ENCODE measurements at places on chromosomes 7 and 10.

- no peak for DNase-seq
Observed at GRCh38 chr10:44243851-44244510, 140.9 kb downstream of the CXCL12 start.

DNA sequence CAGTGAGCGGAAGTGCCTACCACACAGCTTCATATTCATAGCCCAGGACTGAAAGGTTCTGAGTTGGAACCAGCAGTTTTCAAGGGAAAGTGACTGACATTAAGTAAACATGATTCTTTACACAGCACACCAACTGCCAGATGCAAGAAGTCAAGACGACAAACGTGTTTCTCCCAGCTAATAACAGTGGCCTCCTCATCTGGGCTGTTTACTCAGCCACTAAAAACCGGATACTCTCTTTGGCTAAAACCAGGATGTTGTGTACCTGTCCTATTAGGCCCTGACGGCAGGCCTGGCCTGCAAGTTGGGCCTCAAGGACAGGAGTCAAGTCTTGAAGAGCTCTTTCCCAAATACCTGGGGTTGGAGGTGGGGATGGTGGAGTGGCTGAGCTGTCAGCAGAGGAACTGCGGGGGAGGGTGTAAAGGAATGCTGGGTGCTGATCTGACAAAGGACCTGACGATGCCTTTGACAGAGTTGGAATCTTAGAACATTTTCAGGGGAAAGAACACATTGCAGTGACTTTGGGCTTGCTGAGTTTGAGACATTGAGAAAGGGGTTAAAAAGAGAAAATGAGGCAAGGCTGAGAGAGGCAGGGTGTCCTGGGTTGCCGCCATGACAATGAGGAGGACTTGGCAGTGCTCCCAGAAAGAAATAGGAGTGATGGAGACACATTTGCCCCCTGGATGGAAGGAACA is 57.7 kb downstream of the STEAP1B start:
- no peak for DNase-seq

- DNase-seq = no peak
Observed at GRCh38 chr7:158400601-158401225, 186.9 kb downstream of the PTPRN2 start.

GRCh38 chr10:126839094-126839761 is 66.0 kb upstream of the DOCK1 start:
- DNase-seq = no peak

- no peak for DNase-seq
Observed at GRCh38 chr10:107152087-107152486, 12.4 kb downstream of the SORCS1 start.

GRCh38 chr7:1124816-1125602 is 35.0 kb downstream of the ZFAND2A start:
- DNase-seq = no peak

DNA sequence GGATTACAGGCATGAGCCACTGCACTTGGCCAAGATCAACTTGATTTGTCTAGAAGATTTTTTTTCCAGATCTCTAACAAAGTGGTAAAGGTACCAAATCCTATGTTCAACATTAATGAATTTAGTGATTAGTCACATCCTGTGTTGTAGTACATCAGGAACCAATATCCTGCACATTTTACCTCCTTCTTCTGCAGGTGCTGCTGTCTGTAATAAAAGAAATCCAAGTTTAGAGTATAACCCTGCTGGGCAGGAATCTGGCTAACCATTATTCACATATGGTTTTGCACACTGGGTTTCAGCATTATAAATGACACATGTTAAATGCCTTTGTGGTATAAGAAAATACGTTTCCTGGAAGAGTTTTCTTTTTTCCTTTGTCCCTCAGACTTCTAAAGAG is 10.8 kb downstream of the PARD3 start:
- DNase-seq = no peak

GRCh38 chr10:78462176-78462575 is 428.5 kb downstream of the RPS24 start:
- DNase-seq = no peak

- no peak for DNase-seq
Observed at GRCh38 chr10:59580026-59580863, 129.4 kb downstream of the SLC16A9 start.

GRCh38 chr10:62424026-62424425 is 49.9 kb downstream of the ZNF365 start:
- no peak for DNase-seq

- no peak for DNase-seq
Observed at GRCh38 chr7:99719996-99720769, 14.8 kb downstream of the CYP3A7 start.

- no peak for DNase-seq
Observed at GRCh38 chr10:95341716-95342130, 50.9 kb upstream of the PDLIM1 start.

DNA sequence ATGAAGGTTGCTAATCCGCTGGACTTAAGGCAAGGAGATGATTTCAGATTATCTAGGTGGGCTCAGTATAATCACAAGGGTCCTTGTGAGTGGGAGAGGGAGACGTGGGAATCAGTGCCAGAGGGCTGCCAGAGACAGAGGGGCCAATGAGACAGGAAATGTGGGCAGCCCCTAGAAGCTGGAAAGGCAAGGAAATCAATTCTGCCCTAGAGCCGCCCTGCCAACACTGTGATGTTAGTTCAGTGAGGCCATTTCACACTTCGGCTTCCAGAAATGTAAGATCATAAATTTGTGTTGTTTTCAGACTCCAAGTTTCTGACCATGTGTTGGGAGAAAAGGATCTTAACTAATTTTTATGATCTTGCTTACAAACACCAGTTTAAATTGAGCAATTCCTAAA is 3.6 kb upstream of the GPNMB start:
- no peak for DNase-seq

- DNase-seq = no peak
Observed at GRCh38 chr10:31758495-31758894, 170.1 kb downstream of the ARHGAP12 start.

- no peak for DNase-seq
Observed at GRCh38 chr7:21367537-21367936, 60.3 kb upstream of the SP4 start.

DNA sequence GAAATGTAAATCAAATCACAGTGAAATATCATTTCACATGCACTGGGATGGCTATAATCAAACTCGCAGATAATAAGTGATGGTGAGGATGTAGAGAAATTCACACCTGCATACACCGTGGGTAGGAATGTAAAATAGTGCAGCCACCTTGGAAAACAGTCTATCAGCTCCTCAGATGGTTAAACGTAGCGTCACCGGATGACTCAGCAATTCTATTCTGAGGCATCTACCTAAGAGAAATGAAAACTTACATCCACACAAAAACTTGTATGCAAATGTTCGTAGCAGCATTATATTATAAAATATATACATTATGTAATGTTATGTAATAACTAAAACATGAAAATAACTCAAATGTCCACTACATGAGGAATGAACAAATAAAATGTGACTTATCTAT is 38.9 kb downstream of the SH3PXD2A start:
- no peak for DNase-seq

- no peak for DNase-seq
Observed at GRCh38 chr10:24851629-24852028, 100.8 kb downstream of the PRTFDC1 start.

DNA sequence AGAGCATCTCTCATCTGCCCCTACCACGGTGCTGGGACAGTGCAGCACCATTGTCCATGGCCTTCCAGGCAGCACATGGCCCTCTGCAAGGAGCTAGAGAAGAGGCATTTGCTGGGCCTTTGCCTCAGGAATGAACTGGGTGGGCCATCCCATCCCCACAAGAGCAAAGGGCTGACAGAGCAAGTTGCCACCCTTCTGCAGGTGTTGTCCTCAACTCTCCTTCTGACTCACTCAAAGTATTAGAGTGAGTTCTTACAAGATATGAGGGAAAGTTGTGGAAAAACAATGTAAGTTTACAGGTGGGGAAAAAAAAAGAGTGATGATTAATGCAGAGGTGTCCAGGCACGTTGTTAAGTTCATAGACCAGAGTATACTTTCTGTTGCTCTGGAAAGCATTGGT is 261.2 kb downstream of the SKIDA1 start:
- no peak for DNase-seq

- no peak for DNase-seq
Observed at GRCh38 chr7:4758791-4759190, 16.6 kb upstream of the AP5Z1 start.

DNA sequence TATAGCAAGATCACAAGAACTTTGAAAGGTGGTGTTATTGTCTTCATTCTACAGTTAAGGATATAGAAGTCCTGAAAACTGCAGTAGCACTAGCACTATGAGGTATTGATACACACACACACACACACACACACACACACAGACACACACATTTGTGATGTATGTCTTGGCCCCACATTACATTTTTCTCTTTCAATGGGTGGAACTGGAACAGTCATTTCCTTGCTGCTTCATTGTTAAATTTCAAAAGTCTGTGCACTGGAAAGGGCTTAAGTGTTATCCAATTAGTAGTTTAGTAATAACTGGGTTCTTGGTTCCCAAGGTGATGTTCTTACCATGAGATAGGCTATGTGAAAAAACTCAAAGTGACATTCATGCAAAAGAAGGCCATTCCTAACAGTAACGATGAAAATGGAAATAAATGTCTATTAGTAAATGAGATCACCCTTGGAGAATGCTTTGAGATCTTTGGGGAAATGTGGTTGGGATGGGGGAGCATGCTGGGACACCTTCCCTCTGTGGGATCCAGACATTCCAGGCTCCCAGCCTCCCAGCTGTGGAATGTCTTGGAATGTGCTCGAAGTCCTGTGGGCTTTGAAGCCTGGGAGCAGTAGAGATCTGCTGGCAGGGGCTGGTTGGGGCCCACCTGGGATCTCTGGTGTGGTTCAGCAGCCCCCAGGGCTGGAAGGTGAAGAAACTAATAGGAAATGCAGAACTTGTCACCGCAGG is 37.4 kb upstream of the CALD1 start:
- peak; percentile 68 for DNase-seq

DNA sequence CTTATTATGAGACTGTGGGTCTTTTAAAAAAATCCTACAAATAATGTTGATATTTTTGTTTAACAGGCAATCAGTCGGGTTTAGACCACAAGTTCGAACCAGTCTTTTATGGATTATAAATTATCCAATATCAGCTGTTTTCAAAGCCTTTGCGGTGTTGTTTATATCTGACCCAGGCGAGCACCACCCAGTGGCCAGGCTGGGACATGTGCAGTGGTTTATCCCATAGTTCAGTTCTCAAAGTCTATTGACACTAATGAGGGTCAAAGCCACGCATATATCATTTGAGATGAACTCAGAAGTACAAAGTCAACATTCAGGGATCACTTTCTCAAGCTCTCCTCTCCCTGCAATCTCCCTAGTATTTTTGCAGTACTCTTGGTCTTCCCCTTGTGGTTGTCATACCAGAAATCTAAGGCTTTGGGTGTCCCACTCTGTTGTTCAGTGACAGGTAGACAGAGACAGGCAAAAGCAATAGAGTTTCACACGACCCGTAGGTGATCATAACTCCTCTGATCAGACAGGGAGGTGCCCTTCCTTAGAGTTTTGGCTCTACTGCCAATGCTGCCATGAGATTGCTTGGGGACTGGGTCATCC is 117.4 kb upstream of the POM121L12 start:
- DNase-seq = no peak

GRCh38 chr7:8305625-8306388 is 43.8 kb upstream of the ICA1 start:
- DNase-seq = peak; percentile 8

DNA sequence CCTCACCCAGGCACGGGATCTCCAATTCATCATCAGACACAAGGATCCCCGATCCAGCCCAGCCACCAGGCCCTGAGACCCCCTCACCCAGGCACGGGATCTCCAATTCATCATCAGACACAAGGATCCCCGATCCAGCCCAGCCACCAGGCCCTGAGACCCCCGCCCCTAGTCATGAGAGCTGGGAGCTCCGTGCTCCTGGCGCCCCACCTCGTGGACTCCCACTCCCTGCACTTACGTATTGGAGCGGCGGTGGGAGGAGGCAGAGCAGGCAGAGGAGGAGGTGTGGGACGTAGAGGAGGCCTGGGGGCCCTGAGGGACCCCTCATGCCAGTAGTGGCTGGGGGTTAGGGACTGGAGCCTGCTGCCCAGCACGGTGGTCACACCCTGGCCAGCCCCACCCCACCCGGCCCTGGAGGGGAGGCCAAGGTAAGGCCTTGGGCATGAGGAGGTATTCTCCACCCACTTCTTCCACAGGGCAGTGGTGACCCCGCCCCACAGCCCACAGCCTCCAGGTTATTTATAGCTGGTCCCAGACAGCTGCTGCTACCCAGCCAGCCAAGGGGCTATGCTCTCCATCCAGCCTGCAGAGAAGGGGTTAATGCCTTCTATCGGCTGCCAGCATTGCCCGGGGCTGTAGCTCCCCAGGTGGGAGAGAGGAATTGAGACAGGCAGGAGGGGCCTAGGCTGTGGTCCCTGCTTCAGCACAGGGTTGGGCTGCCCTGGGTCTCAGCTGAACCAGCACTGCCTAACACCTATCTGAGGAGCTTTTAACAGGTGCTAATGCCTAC is 17.6 kb upstream of the CRHR2 start:
- DNase-seq = no peak

DNA sequence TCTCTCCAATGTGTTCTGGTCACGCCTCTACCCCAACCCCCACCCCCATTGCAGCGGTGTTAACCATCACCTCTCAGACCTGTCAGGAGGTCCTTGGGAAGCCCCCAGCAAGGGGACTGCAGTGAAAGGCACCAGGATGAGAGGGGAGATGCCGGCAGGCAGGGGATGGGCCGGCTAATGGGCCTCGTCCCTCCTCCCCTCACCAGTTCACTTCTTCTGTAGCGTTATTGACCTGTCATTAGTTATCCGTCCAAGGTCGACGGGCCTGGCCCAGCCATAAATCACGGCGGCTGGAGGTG is 18.8 kb downstream of the POLL start:
- no peak for DNase-seq

GRCh38 chr7:27117887-27118491 is 12.6 kb downstream of the HOXA4 start:
- no peak for DNase-seq

GRCh38 chr10:29011516-29011915 is 277.4 kb upstream of the LYZL1 start:
- no peak for DNase-seq

DNA sequence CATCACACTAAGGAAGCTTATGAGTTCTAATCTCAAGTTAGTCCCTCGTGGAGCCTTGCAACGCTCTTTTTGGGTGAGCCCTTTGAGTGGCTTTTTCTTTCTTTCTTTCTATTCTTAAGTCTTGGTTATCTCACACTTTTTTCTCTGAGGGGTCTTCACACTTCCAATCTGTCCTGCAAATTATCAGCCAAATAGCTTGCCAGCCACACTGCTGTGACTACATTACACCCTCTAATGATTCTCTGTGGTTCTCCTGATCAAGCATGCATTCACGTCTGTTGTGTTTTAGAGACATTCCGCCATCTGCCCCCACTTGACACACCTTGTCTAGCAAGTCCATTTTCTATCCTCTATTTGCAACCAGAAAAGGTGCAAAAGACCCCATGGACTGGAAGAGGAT is 340.2 kb downstream of the THSD7A start:
- DNase-seq = no peak
